ENCODE measurements at places on chromosomes 1 and 21.

DNA sequence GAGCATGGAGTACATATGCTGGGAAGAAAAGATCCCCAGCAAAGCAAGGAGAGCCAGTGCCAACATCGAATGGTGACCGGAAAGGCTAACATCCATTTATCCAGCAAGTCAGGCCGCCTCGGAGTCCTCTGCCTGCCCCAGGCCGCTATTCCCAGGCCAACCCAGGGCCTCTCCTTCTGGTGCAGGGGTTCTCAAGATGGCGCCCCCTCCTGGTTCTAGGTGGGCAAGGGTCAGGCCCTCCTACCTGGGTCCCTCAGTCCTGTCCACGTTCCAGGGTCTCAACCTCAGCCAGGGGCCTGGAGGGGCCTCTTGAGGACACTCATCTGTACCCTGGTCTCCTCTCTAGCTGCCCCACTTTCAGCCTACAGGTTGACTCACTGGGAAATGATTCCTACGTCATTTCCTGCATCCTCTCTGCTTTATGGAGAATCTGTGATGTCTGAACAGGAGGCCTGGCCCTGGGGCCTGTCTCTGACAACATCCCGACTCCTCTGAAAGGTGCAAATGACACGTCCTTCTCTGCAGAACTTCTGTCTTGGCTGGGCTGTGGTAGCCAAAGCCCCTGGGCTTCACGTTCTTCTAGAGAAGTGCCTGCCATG lies 145.3 kb downstream of the PSMG1 start:
- peak; percentile 65 for DNase-seq

GRCh38 chr1:154474802-154475201 lies 27.2 kb upstream of the TDRD10 start:
- peak; percentile 70 for DNase-seq

DNA sequence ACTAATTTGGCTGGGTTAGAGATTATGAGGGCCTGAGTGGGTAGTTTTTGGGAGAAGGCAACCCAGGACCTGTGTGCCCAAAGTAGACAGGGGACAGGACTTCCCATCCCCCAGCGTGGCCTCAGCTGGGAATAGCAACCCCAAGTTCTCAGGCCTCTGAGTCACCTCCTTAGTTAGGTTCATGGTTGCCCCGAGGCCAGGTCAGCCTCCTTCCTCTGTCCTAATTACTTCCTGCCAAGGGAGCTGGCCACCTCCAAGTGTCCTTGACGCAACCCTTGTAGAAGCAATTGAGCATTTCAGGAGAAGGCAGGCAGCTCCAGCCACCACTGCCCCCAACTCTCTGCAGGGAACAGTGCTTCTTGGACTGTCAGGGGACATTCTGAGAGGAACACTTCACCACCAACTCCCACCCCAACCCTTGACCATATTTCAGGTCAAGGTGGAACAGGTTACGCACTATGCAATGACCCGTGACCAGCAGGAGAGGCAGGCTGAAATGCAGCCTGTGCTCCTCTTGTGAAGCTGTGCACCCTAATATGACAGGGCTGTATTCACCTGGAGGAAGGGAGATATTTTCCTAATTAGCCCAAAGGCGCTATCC lies 5.1 kb upstream of the NT5C1A start:
- no peak for DNase-seq

DNA sequence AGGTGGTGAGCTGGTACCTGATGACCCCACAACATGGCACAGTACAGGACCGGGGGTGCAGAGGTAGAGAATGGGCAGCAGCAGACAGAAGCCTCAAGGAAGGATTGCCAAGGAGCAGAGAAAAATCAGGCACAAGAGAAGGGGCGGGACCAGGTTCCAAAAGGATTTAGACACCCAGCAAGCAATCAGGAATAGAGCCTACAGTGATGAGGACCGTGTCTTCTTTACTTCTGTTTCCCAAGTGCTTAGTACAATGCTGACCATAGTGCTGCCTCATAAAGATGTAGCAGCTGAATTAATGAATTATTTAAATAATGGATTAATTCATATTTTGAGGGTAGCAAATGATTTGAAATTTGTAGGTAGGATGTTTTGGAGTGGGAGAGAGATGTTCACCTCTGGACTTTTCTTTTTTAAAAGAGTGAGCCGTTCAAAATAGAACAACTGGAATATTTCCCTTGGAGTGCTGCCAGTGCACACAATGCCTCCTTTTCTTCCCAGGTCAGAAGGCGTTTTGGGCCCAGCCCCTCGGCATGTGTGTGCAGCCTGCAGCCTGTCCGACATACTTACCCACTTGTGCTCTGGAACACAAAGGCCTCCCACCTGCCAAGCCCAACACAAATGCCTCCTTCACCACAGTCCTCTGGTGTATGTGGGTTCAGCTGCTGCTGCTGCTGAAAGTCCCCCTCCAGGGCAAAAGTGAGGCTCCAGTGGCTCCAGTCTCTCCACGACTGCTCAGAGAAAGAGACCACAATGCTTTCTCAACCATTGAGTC lies 19.6 kb downstream of the KANK4 start:
- DNase-seq: no peak

DNA sequence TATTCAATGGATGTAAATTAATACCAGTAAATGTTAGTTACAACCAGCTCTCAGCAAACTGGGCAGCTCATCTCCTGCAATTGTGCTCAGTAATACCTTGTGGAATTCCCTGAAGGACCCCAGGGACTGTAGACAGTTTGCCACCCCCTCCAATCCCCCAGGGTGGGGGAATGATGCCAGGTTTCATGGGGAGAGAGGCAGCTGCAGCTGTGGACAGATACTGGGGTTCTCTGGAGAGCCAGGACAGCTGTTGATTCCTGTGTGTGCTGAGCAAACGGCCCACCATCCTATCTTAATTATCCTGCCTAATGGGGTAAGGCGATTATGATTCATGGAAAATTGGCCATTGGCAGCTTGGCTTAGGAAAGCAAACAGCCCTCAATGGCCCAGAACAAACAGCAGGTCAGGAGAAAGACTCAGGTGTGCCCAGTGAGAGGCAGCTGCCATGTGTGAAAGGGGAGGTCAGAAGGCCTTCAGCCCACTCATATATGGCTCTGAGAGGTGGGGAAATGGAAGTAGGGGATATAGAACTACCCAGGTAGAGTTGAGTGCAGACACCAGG lies 148.9 kb upstream of the CTTNBP2NL start:
- DNase-seq: no peak

DNA sequence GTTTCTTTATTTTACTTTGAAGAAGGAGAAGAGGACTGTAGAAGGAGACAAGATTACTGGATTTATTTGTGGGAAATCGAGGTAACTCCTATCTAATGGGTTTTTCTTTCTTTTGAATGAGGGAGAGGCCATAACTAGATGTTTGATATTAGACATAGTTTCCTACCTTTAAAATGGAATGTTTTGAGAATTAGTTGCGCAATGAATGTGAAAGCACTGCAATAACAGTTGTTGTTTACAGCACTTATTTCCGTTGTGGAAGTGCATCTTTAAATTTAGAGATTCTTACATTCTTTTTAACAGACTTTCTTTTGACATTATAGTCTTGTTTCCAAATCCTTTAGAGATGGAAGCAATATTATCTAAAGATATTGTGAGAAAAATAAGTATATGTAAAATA lies 229.0 kb downstream of the SRGAP2C start:
- no peak for DNase-seq

GRCh38 chr1:223355699-223356098 lies 8.3 kb downstream of the SUSD4 start:
- no peak for DNase-seq

- DNase-seq: no peak
These were observed 61.6 kb upstream of the RUNX3 start for GRCh38 chr1:24991697-24992096.

DNA sequence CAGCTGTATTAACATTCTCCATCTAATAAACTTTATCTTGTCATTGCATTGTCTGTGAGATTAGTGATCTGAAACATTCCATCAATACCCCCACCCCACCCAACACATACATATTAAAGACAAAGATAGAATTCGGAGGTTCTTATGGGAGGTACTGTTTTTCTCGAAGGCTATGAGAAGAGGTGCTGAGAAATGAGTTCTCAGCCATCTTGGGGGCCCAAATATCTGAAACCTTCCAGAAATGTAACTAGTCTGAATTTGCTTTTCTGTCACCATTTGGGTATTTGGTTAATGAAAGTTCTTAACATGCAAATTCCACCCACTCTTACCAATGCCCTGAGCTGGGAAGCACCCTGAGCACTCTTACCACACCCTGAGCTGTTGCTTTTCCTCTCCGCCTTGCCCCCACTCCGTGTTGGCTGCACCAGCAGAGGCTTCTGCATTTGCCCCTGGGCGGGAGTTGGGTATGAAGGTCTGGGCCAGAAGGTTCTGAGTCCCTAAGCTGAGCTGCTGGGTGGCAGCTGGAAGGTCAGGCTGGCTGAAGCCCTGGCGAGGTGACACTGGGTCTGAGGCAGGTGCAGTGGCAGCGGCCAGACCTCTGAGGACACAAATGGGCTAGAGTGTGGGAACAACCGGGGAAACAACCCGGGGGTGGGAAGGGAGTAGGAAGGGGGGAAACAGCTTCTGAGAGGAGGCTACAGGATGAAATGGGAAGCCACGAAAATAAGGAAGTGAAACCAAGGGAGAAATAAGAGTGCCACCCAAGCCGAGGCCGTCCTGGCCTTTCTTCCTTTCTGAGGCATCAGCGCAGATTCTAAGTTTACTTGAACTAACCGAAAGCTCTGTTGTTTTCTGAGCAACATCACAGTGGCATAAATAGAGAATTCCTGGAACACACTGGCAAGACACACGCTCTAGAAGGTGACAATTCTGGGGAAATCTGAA lies 26.3 kb upstream of the IER5 start:
- DNase-seq: no peak

GRCh38 chr1:38578271-38578951 lies 281.2 kb downstream of the RRAGC start:
- no peak for DNase-seq

DNA sequence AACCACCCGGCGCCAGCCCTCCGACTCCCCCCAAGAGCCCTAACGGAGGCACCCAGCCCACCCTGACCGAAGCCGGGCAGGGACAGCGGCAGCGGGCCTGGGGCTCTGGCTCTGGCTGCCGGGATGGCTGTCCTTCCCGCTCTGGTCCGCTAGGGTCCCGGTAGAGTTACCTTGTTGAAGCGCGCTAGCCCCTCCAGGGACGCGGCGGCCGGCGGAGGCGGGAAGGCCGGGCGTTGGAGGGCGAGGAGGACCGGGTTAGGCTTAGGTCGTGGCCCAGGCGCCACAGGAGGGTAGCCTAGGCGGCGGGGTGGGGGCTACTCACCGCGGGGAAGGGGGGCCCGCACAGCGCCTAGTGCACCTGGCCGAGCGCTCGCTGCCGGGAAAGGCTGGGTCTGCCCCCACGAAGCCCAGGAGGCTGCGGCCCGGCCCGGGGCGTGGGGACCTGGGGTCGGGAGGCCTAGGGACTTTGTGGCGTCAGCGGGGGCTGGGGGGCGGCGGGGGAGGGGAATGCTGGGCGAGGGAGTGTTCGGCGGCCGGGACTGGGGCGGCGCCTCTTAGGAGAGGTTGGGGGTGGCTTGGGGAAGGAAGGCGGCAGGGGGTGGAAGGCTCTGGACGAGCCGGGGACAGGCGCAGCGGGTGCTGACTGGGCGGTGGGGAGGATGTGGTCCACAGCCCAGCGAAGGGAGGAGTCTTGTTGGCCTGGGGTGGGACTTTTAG lies at the start of gene TRIM17:
Gene TRIM17, minus strand, starts transcription at position 645 of the 717 bp plus-strand sequence. CDS start 1,789 bp downstream, outside the sequence.
- DNase-seq: peak; percentile 78

DNA sequence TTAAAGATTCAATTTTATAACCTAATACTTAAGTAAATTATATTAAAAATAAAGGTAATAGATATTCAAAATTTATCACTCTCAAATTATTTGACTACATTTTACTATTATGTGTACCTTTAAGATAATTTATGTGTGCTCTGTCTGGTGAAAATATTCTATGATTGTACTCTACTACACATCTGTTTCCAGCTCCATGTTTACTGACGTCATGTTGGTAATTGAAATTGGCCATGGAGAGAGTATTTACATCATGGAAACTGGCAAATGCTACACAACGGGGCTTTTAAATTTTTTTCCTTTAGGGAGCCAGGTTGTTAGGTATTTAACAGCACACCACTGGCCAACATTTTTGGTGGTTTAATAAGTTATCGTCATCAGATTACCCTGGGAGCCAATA lies 204.5 kb upstream of the KIAA0040 start:
- DNase-seq: no peak

GRCh38 chr1:4694492-4694891 lies 40.1 kb downstream of the AJAP1 start:
- no peak for DNase-seq
